ENCODE measurements at places on chromosomes 1 and 21.

DNA sequence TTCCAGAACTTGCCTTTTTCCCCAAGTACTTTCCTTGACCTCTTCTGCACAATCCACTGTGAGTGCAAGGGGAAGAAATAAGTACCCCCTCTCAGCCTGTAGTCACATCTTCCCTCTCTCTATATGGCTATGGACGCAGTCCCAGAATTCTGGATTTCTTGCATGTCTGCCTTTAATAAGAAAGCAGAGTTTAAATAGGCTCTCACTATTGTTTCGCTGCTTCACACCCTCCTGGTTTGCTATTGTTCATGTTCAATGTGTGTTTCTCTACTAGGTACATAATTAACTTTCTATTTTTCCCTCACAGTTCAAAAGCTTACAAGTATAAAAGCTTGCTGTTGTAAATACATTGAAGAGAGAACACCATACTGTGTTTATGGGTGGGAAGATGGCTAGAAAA lies 181.5 kb upstream of the C1orf105 start:
- DNase-seq = no peak

DNA sequence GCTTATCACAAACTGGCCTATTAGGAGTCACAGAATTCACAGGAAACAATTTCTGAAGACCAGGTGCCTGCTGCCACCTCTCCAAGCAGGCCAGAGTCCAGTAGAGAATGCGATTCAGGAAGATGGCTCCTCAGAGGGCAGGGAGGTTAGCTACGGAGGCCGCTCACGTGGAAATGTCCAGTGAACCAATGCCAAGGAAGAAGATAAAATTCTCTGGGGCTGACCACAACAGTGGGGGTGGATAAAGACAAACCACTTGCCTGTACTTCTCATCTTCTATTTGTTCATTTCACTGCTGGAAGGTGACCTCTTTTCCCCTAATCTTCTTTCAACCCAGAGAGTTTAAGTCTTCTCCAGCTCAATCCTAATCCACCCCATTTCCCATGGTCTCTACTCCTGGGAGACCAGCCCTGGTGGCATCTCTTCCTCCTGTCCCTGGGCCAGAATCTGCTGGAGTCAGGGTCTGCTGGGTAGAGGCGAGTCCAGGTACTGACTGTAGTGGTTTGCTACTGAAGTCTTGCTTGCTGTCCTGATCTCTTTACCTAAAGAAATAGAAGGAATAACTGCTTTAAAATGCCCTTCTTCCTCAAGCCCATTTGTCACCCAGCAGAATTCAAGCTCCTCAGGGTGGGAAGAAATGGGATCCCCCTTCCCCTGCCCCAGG lies 3.2 kb downstream of the PSRC1 start:
- no peak for DNase-seq

GRCh38 chr1:154659823-154660592 lies 52.0 kb upstream of the ADAR start:
- DNase-seq = no peak

- no peak for DNase-seq
Measured at GRCh38 chr1:69167876-69168275, 399.8 kb upstream of the LRRC7 start.

DNA sequence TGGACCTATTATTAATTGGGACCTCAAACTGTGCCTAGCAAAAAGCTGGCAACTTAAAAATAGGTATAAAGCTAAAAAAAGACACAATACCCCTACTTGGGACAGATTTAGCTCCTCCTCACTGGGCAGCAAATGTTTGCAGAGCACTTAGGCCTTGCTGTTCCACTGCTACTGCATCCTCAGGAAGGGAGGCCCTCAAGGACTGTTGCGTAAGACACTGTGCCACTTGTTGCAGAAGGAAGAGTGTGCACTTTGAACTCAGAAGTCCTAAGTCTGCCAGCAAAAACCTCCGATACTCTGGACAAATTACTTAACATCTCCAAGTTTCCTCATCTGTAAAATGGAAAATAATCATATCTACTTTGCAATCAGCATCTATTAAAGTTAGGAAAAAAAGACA lies 322.9 kb downstream of the BARHL2 start:
- no peak for DNase-seq

- DNase-seq = no peak
Measured at GRCh38 chr1:869499-870244, 54.1 kb upstream of the SAMD11 start.

- no peak for DNase-seq
Measured at GRCh38 chr1:25520446-25521061, 22.9 kb upstream of the LDLRAP1 start.

GRCh38 chr1:150973258-150973835 lies 1.3 kb downstream of the CERS2 start:
- no peak for DNase-seq

DNA sequence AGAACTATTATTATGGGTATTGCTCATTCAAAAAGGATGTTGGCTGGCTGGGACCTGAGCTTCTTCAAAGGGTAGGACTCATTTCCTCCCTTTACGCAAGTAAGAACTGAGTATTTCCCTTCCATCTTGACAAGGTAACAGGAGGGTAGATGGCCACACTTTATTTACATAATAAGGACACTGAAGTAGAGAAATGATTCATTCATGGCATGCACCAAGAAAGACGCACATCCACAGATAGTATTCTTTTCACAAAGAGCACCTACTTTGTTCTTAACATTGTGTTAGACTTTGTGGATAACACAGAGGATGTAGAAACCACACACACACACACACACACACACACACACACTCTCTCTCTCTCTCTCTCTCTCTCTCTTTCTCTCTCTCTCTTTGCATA lies 82.9 kb downstream of the FAM78B start:
- no peak for DNase-seq

GRCh38 chr21:38310646-38311485 lies 54.1 kb downstream of the KCNJ15 start:
- DNase-seq = no peak

DNA sequence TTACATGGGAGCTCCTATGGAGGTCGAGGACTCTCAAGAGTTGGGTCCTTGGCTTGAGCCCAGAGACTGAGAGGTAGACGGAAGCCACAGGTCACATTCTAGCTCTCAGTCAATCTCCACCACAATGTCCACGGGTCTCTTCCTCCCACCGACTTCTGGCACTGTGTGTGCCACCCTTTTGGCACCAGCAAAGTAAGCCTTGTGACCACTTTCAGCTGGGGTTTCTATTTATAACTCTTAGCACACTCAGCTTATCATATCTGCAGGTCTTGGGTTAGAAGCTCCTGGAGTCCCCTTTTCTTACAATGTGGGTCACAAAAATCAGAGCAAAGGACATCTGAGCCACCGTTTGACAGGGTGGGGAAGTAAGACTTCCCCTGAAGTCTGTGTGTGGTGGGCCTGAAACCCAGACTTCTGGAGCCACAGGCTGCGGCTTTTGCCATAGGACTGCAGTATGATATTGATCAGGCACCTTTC lies 28.3 kb downstream of the NCMAP start:
- DNase-seq = no peak

Measured in GOT3 (cell line).